ENCODE measurements at places on chromosomes 5 and 9.

DNA sequence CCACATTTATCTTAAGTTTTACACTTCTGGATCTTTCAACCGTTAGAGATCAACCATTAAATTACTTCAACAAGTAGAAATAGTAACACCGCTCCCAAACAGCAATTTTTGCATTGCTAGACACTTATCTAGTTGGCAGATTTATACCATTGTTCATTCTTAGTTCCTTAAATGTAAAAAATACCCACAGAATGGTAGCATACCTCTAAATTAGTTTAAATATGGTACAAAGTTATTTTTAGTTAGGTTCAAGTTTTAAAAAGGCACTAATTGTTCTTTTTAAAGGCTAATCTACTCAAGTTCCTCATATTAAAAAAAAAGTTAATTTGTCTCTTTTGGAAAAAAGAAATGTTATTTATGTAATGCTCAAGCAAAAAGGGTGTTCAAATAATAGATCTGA is 8.1 kb downstream of the PFDN1 start:
- DNase-seq, result no peak

- no peak for DNase-seq
Measured at GRCh38 chr9:95834281-95834907, 41.1 kb upstream of the ERCC6L2 start.

- DNase-seq, result no peak
Measured at GRCh38 chr5:152641970-152642805, 237.1 kb upstream of the NMUR2 start.

DNA sequence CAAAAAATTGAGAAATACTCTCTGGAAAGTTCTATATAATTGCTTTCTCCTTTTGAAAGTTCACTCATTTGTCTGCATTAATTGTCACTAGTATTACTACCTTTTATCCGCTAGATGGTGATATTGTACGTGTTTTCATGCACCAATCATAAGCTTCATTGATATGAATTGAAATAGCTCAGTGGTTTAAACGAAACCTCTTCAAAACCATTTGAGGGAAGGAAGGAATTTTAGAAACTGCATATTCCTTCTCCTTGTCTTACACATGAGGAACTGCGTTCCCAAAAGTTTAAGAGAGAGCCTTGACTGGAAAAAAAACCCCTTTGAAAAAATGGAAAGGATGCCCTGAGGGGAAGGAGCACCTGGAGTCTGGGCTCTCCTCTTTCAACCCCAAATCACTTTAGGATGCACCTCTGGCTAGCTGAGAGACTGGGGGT is 98.6 kb downstream of the YTHDC2 start:
- no peak for DNase-seq

- no peak for DNase-seq
Measured at GRCh38 chr9:5326893-5327548, 12.7 kb downstream of the RLN1 start.

- DNase-seq, result no peak
Measured at GRCh38 chr5:27252911-27253310, 214.5 kb upstream of the CDH9 start.

GRCh38 chr5:107860044-107860443 is 189.3 kb upstream of the EFNA5 start:
- DNase-seq, result no peak

- no peak for DNase-seq
Measured at GRCh38 chr5:81787474-81788242, 36.8 kb upstream of the SSBP2 start.

GRCh38 chr9:129403779-129404620 is 216.9 kb downstream of the C9orf50 start:
- DNase-seq, result no peak

DNA sequence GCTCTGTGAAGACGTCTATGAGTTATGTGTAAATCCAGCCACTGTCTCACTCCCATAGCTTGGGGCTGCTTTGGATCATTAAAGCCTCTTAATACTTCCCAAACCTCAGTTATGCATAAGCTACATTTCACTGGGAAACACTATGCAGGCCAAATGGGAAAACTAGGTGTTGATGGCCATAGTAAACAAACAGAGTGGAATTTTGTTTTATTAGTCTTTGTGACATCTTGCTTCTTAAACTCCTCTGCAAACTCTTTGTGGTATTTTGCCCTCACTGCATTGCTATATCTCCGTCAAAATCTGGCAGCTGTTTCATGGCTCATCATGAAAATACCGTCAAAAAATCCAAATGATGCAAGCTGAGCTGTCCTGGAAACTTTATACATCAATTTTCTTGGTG is 167.2 kb upstream of the HMHB1 start:
- DNase-seq, result no peak

DNA sequence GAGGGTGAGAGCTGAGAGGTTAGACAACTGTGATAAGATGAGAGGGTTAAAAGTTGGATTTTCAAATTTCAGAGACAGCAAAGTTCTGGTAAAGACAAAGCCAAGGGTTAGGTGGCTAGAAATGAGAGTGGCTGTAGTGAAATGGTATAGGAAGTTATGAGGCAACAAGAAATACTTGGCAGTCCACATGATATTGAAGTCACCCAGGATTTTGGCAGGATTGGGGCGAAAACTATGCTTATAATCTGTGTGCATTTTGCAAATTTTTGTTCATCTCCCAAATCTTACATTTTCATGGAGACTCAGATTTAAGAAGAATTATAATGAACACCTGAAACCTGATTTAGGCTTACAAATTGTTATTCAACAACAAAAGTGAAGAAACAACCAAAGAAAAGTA is 35.6 kb downstream of the C9 start:
- DNase-seq, result no peak

DNA sequence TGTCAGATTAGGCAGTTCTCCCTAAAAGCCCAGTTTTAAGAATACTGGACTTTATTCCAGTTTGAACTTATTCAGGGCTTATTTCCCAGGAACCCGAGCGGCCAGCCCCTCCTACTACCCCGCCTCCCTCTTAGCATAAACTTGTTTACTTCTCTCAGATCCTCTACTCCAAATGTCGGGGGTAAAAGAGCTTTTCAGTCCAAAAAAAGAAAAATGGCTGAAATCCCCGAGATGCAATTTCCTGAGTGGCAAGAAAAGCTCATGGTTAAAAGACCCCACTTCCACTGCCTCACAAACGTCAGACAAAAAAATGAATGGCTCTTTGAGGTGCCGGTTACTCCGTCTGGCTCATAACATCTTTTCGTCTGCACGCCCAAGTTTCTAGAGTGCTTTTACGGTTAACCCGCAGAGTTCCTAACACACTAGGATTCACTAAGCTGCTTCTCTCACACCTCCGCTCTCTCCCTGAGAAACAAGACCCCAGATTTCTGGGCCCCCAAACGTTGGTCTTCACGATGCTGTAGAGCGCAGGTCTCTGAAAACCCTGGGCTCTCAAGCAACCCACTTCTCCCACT is 402 bp downstream of the BRD8 start:
- no peak for DNase-seq
